ENCODE measurements at places on chromosomes 16 and 17. TPM values are rescaled to one million over a fixed set of nuclear protein-coding genes. Genes with fewer than 3 reads are reported as not detected.
A peak's percentile ranks its signal among the peaks of the same experiment; 100 is the strongest.

- no peak for DNase-seq
Measured at GRCh38 chr17:65029605-65030336, 26.8 kb downstream of the GNA13 start.

DNA sequence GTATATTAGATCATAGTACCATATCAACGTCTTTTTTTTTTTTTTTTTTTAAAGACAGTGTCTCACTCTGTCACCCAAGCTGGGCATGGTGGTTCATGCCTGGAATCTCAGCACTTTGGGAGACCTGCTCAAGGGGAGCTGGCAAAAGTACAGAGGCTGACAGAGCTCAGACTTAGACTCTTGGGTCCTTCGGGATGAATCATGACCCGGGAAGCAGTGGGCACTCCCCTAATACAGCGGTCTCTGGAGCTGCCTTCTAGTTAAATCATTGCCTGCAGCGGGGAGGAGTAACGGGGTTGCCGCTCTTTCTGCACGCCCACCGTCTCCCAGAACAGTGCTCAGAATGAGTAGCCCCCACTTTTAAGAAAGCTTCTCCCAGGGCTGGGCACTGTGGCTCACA lies 174.4 kb downstream of the CPPED1 start:
- DNase-seq: no peak

EVI2B gene
- polyA plus RNA-seq: 3.4 TPM

NIP7 gene
- 19.7 TPM for polyA plus RNA-seq

MPV17L gene
- 1.7 TPM for polyA plus RNA-seq

DNA sequence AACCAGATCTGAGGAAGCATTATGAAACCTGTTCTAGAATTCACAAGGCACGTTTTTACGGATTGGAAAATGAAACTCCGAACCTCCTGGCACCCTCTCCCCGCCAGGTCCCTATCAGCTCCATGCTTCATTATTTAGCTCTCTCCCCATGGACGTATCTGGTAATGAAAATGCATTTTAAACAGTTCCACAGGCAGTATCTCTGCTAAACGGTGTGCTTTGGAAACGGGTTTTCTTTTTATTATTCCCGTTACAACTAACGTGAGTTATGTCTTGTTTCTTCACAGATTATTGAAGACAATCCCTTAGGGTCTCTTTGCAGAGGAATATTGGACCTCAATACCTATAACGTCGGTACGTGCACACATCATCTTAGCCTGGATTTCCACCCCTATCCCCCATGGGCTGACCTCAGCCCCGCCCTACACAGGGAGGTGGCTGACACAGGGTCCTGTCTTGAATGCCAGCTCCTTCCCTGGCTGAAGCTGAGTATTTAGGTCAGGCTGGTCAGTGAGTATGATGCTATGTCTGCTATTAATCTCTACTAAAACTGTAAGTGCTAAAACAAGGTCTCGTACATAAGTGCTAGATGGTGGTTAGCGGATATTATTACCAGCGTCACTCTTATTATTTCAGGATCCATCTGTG lies 82.9 kb downstream of the SDR42E1 start:
- no peak for DNase-seq

DNA sequence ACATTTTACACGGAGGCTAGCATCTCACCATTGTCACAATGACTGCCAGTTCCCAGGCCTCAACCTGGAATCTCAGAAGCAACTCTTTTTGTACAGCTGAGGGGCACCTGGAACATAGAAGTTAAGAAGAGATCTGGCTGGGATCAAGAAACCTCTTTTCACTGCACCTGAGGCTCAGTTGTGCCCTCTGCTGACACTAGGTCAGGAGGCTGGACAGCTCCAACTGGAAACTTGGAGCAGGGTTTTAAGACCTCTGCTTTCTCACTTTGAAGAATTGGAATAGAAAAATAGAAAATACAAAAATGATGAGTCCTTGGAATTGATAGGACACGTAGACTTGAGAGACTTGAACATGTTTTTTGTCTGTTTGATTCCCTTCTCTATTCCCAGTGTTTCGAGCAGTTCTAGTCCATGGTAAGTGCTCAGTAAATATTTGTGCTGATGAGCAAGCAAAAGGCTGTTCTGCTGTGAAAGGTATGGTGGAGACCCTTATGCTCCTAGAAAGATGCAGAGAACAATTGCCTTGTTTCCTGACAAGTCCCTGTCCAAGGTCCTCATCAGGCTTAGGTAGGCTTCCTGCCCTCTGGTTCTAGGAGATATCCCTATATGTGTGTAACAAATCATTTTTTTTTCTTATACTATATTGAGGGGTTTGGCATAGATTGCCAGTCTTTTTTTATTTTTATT lies 13.6 kb upstream of the PPM1D start:
- no peak for DNase-seq

GRCh38 chr16:89350701-89351380 lies 133.3 kb downstream of the ZNF778 start:
- DNase-seq: peak; percentile 50

UNKL gene
- polyA plus RNA-seq: 11.2 TPM

- DNase-seq: no peak
Measured at GRCh38 chr17:36655726-36656125, 54.3 kb downstream of the MRM1 start.
